Mesothelial cell of epicardium (in vitro differentiated cells): ENCODE measurements at places on chromosomes 2 and 18.

DNA sequence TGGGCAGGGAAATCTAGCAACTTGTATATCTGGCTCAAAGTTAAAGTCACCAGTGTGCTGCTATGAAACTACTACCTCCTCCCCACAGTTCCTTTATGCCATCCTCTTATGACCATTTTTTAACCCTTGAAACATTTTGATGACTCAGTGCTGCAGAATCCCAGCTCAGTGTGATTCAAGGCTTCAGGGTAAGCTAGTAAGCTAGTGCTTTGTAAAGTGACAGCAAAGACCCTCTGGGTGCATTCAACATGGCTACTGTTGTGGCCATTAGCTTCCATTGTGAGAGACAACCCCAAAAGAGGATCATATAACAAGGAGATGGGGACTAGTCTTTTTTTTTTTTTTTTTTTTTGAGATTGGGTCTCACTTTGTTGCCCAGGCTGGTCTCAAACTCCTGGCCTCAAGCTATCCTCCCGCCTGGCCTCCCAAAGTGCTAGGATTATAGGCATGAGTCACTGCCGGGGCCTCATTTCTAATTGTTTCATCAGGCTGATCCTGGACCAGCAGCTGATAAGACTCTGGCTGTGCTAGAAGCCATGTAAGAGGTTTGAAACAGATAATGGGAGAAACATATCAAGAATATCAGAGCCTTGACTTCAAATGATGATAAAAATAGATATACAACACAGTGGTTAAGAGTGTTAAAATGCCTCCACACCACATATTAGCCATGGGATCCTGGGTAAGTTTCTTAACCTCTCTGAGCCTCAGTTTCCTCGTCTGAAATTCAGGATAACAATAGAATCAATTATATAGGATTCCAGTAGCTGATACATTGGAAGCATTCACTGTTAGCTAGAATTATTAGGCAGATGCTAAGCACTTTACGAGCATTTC, 65.7 kb upstream of the RTN4 start:
- H3K36me3 ChIP-seq: no peaks in the 10 kb centered on the region
- no peak overlapping the region for H3K4me3 ChIP-seq
- no peak for DNase-seq
- no peaks in the 10 kb centered on the region for H3K27me3 ChIP-seq

DNA sequence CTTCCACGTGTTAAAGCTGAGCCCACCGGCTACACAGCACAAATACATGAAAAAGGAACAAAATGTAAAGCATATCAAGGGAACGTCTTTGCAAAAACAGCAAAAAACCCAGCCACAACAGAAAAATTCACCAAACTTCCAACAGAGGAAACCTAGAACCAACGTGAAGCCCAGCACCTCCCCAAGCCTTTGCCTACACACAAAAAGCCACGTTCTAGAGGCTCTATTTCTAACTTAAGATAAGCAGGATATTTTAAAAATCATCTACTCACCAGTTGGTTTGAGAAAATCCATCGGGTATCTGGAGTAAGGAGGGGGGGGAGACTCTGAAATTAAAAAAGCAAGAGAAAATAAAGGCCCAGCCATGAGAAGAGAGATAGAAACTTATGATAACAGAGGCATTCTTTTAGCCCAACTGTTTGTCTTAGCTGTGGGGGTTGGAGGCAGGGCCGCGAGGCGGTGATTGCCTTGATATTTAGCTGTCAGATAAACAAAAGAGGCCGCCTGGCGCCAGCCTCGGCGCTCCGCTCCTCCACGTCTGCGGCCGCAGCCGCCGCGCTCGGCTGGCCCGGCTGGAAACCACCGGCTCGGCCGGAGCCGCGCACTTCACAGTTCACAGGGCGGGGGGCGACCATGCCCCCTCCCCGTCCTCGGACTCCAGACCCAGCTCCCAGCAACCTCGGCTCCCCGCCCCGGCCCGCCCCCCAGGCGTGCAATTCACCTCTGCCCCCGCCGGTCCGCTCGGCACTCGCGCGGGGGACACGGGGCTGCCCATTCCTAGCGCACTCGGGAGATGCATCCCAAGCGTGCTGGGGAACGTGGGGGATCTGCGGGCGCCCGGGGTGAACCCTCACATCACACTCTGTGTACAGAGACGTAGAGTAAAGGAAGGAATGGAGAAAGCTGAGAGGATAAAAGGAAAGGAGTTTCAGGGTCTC, 2.4 kb downstream of the SMAD7 start:
- DNase-seq: no peak
- peak overlapping the region; percentile 97 for H3K27ac ChIP-seq
- peak overlapping the region; percentile 99 for H3K4me3 ChIP-seq
- H3K4me1 ChIP-seq: peaks cover 52% of the 10 kb centered on the region
- no peaks in the 10 kb centered on the region for H3K27me3 ChIP-seq
- peaks cover 19% of the 10 kb centered on the region for H3K36me3 ChIP-seq

GRCh38 chr2:12733846-12734245, 17.1 kb downstream of the TRIB2 start:
- H3K36me3 ChIP-seq: peaks cover 28% of the 10 kb centered on the region
- no peak overlapping the region for H3K27ac ChIP-seq
- H3K4me1 ChIP-seq: no peaks in the 10 kb centered on the region
- no peak for DNase-seq
- H3K27me3 ChIP-seq: no peaks in the 10 kb centered on the region

DNA sequence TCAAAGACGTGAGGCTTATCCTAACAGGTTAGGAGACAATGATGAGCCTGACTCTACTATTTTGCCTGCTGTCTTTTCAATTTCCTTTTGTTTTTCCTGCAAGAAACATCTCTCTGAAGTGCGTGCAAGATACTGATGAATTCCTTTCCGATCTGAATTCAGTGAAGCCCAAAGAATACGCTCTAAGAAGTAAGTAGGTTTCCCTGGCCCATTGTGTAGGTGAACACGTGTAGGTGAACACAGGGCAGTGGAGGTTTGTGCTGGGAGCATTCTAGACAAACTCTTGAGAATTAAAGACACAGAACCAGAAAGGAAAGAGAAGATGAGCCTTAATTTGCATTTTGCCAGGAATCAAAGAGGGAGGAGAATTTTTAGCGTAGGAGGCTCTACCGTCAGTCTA, 132.0 kb downstream of the ZNF532 start:
- H3K36me3 ChIP-seq: no peaks in the 10 kb centered on the region
- no peak overlapping the region for H3K27ac ChIP-seq
- peaks cover 18% of the 10 kb centered on the region for H3K4me1 ChIP-seq
- no peak for DNase-seq
- no peaks in the 10 kb centered on the region for H3K27me3 ChIP-seq
- no peak overlapping the region for H3K4me3 ChIP-seq
